ENCODE measurements at places on chromosomes 5 and 9.

- no peak for DNase-seq
These were observed 435.1 kb downstream of the SPATA31D1 start for GRCh38 chr9:82423700-82424099.

DNA sequence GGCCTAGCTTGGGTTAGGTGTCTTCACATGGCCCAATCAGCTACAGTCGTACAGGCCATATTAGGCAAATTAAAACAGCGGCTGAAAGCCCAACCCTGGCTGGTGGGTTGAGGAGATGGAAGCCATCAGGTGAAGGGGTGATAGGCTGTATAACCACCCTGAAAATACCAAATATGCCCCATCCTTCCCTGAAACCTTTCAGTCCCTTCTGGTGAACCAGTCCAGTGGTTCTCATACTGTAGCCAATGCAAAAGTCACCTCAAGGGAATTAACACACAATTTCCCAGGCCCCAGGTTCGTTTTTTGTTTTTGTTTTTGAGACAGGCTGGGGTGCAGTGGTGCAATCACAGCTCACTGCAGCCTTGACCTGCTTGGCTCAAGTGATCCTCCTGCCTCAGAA lies 19.8 kb upstream of the KCNV2 start:
- no peak for DNase-seq

DNA sequence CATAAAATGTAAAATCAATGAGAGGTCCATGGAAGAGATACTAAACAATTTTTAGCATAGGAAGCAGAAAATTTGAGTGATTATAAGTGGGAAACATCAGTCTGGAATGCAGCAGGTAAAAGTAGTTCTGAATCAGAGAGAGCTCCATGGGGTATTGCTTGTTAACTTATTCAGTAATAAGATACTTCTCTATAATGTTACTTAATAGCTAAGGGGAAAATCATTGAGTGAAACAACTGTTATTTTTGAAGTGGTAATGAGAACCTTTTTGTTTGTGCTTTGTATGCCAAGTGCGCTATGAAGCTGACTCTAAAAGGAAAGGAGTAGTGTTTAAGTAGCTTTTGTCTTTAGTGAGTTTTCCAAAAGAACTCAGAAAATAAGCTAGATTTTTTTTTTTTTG lies 95.2 kb downstream of the ERBIN start:
- no peak for DNase-seq

DNA sequence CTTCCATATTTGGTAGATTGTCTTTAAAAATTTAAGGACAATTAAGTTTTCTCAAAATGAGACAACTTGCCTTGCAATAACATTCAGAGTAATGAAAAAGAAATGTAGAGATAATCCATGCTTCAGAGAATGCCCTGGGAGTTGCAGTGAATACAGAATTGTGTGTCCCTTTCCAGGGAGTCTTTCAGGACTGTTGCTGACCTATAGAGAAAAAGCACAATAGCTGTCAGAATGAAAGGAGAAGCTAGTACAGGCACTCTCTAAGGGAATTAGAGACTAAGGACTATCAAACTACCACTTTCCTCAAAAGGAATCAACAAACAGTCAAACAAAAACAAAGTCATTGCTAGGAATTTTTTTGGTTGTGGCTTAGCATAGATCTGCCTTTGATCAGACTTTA lies 93.0 kb downstream of the CCDC192 start:
- DNase-seq = no peak

DNA sequence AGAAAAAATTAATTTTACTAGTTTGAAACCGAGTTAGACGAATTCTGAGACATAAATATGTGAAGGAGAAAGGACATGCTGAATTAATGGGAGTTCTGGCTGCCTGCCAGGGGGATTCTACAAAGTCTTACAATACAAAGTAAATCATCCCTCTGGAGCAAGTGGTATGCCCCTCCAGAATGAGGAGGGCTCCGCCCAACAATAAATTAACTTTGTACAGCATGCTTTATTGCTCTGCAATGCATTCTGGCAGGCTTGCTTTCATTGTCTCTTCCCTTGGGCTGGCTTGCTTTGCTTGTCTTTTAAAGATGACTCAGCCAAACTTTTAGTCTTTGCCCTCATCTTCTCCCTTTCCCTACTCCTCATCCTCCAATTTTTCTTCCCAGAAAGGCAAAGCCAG lies 11.7 kb upstream of the PCDHB1 start:
- no peak for DNase-seq

DNA sequence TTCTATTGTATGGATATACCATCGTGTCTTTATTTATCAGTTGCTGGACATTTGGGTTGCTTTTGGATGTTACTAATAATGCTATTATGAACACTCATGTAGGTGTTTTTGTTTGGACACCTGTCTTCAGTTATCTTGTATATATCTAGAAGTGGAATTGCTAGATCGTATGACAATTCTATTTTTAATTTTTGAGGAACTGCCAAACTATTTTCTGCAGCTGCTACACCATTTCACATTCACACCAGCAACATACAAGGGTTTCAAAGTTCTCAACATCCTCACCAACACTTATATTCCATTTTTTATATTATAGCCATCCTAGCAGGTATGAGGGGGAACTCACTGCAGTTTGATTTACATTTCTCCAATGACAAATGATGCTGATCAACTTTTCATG lies 324.6 kb downstream of the CAAP1 start:
- no peak for DNase-seq

DNA sequence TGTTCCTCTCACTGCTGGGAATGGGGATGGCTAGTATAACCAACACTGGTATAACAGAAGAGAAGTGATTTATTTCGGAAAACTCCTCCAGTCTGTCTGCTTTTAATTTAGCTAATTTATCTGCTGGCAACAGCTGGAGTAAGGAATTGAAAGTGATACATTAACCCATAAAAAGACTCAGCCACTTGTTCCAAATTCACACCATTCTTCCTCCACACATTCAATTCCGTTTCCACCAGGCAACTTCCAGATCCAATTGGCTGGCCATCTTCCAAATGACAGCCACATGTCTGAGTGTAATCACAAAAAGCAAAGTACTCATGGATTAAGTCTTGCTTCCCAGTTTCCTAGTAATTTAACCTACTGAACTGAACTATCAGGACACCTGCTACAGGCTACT lies 77.1 kb upstream of the RETREG1 start:
- no peak for DNase-seq

DNA sequence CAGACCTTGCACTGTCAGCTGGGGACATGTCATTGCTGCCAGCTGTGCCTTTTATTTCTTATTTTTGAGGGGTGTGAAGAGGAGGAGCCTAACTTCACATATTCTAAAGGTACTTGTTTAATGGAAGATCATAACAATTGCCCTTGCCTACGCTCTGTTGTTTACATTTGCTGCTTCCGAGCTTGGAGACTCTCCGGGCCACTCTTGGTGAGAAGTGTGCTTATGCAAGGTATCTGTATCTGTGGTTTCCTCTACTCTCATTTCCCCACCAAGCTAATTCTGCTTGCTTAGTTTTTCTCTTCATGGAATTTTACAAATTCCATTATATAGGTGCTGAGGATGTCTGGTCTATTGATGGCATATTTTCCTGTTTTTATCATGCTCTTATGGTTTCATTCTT lies 105.3 kb downstream of the RASGRF2 start:
- DNase-seq = no peak

GRCh38 chr9:88980740-88981203 lies 10.5 kb upstream of the S1PR3 start:
- no peak for DNase-seq

- DNase-seq = no peak
These were observed 47.4 kb downstream of the PHF2 start for GRCh38 chr9:93623753-93624152.

DNA sequence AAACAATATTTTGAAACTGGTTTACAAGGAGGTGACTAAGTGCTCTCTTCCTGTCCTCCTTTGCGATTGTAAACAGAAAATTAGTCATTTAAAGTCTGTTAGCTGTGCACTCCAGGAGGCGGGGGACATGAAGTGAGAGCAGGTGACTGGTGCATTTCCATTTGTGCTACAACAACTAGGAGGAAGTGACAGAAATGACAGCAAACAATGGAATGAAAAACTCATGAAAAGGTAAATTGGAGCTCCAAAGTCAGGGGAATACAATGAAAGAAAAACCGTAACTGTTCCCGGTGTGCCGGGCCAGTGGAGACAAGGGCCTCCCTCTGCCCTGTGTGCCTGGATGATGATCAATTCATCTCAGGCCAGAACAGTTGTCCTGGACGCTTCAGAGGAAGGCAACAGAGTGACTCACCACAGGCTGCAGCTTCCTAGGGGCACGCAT lies 439.9 kb downstream of the GADD45G start:
- DNase-seq = peak; percentile 65

- no peak for DNase-seq
These were observed 42.4 kb downstream of the NKX2-5 start for GRCh38 chr5:173192561-173192960.

DNA sequence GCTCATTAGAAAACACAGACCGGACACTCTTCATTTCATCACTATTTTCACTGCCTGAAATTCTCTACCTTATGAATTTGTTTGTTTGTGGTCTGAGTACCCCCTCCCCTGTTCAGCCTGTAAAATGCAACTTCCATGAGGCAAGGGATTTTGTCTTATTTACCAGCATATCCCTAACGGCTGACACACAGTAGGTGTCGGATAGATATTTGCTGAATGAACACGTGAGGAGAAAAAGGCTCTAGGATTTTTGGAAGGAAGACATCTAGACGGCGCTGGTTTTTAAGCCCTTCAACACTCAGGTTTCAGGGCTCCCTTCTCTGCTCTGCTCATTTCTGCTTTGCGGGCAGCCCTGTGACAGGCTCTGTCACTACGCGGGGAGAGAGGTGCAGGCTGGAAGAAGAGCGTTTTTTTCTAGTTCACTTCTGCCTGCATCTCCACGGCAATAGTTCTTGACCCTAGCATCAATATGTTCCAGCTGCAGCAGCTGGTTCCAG lies 41.0 kb downstream of the KCNMB1 start:
- DNase-seq = no peak

GRCh38 chr5:164555809-164556208 lies 1050.4 kb downstream of the MAT2B start:
- DNase-seq = no peak

DNA sequence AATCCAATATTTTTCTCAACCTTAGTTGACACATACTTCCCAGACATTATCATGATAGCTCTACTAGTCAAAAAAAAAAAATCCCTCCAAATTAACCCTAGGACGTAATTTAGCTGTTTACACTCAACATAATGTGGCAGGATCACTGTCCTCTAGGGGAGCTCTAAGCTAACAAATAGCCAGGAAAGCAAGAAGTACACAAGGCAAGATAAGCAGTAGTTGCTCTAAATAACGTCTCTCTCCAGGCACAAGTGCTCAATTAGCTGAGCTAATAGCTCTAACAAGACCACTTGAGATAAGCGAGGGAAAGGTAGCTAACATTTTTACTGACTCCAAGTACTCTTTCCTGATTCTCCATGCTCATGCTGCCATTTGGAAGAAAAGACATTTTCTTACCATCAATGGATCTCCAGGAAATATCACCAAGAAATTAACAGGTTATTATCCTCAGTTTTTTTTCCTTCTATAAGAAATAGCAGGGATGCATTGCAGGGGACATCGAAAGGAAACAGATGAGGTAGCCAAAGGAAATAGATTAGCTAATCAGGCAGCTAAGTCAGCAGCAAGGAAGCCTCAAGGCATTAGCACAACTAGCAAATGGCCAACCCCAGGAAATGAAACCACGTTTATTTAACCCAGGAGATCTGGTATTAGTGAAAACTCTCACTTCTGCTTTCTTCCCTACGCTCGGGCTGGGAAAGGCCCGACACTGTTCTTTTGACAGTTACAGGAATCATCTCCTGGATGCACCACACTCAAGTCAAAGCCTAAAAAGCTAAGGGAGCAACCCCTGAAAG lies 614.1 kb downstream of the PTPRD start:
- no peak for DNase-seq

DNA sequence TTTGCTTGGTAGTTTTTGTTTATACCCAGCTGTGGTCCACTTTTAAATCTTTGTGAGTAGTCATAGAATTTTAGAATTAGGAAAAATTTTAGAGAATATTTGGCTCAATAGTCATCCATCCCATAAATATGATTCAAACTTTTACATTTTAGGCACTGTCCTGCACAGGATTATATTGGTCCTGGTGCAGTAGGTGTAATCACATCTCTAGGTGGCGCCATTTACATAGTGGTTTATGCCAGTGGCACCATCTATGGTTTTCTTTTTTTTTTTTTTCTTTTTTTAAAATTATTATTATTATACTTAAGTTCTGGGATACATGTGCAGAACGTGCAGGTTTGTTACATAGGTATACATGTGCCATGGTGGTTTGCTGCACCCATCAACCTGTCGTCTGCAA lies 260.7 kb upstream of the KCNN2 start:
- DNase-seq = peak; percentile 35

DNA sequence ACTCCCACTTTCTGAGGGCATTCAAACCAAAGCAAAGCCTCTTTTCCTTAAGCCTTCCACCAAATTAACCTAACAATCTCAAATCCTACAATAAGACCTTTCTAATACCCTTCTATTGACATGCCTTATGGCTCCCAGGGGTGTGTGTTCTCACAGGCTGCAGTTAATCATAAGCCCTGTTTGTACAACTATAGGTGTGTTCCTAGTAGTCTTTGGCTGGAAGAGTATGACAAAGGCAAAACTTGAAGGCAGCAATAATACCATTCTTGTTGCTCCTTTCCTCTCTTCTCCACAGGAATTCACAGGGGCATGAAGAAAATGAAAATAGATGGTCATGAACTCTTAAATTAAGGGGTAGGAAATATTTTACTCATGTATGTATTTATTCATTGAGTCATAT lies 10.9 kb upstream of the FBXO38 start:
- no peak for DNase-seq

- no peak for DNase-seq
These were observed 204.6 kb upstream of the CD180 start for GRCh38 chr5:67401172-67401571.
